ENCODE measurements at places on chromosomes 16 and 17.

DNA sequence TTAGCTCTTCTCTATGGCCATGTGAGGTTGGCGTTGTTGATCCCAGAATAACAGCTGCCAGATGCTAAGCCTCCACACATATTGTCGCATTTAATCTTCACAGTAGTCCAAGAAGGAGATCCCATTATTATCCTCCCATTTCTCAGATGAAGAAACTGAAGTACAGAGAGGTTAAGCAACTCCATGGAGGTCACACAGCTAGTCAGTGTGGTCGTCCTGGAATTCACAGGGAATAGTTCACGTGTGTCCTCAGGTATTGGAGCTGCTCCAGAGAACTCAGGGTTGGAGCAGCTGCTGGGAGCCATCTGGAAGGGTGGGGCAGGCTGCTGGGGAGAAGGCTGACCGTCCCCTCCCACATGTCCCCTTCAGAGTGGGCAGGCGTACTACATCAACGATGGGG is 19.5 kb downstream of the SDR42E2 start:
- no peak for DNase-seq

GRCh38 chr17:48255759-48256158 is 148.2 kb downstream of the SNX11 start:
- DNase-seq: no peak

DNA sequence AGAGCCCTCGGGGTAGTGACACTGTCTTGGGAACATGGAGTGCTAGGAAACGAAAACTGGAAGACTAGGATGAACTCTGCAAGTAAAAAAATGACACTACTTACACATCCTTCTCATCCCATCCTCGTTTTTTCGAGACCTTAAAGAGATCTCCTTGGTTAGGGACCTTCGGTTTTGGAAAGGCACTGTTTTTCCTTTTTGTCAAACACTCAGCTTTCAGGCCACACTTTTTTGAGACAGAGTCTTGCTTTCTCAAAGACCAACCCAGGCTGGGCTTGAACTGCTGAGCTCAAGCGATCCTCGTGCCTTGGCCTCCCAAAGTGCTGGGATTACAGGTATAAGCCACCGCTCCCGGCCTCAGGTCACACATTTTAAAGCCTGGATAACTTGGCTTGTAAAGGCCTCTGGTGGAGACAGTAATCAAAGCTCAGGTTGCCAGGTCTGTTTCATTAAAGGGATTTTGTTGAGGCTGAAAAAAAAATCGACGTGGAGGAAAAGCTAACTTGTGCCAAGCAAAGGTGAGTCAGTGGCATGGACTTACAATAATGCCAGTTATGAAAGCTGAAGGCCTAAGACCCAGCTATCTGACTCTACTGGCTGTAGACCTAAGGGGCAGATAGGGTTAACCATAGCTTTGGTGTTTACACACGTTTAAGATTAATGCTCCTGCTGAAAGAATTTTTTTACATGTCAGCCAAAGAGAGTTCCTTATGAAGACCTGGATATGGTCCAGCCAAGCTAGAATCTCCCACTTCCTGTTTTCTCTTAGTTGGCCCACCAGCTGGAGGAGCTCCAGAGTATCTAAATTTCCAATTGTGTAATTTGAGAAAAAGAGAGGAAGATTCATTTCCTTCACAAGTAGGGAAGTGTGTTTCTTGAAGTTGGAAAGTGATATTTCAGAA is 823 bp downstream of the NBR1 start:
- DNase-seq: no peak

DNA sequence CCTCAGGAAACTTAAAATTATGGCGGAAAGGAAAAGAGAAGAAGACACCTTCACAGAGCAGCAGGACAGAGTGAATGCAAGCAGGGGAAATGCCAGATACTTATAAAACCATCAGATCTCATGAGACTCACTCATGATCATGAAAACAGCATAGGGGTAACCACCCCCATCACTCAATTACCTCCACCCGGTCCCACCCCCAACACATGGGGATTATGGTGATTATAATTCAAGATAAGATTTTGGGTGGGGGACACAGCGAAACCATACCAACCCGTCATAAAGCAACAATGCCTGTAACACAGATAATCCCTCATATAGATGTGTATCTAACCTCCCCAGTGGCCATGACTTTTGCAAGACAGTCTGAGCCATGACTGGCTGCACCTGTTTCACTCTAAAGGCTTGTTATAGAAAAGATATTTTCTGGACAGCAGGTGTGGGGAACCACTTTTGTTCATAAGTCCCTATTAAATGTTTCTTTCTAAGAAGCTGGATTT is 7.0 kb upstream of the GSDMA start:
- no peak for DNase-seq

DNA sequence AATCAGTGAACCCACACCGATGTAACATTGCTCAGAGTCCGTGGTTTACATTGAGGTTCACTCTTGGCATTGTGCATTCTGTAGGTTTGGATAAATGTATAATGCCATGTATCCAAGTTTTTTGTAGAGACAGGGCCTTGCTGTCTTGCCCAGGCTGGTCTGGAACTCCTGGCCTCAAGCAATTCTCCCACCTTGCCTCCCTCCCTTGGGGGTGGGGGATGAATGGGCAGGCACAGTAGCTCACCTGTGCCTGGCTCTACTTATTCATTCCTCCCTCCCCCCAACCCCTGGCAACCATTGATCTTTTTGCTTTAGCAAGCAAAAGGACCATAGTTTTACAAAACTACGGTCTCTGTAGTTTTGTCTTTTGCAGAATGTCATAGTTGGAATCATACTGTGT is 181.4 kb downstream of the SPECC1 start:
- DNase-seq: no peak

GRCh38 chr16:68310437-68310773 is 341 bp downstream of the SLC7A6OS start:
- DNase-seq: no peak

DNA sequence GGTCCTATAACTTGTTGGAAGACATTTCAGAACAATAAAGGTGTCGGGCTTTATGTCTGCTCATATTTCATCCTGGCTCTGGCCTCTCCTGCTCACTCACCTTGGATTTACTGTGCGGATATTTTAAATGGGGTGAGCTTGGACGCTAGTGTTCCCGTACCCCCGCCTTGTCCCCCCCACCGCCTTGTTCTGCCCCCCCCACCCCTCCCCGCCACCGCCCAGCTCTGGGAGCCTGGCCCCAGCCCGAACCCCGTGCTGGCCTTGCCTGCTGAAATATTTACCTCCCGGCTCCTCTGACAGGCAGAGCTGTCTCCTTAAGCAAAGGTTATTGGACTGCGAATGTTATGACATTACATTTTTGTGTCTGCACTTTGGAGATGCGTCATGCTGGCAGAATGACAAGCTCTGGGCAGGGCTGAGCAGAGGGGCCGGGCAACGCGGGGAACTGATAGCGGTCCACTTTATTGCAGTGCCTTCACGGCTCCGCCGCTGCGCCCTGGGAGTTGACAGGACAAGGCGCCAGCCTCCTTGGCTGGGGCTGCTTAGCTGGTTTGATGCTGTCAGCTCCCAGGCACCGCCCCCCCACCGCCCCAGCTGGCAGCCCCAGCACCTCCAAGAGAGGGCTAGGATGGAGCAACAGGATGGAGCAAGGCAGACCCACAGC is 222.5 kb upstream of the GSE1 start:
- peak; percentile 11 for DNase-seq

- no peak for DNase-seq
Observed at GRCh38 chr16:80573700-80574120, 32.9 kb downstream of the DYNLRB2 start.

- DNase-seq: no peak
Observed at GRCh38 chr17:11610999-11611566, 12.8 kb downstream of the DNAH9 start.

DNA sequence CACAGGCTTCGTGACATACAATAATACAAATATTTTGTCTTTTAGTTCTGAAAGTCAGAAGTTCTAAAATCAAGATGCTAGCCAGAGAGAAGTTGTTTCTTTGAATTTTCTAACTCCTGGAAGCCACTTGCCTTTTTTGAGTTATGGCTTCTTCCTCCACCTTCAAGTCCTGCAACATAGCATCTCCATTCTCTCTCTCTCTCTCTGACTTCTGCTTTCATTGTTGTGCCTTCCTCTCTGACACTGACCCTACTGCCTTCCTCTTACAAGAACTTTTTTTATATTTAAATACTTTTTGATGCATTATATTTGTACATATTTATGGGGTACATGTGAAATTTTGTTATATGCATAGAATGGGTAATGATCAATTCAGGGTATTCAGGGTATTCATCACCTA is 205.9 kb downstream of the MAP2K6 start:
- DNase-seq: no peak

GRCh38 chr17:8887834-8888703 is 20.6 kb upstream of the PIK3R6 start:
- no peak for DNase-seq

DNA sequence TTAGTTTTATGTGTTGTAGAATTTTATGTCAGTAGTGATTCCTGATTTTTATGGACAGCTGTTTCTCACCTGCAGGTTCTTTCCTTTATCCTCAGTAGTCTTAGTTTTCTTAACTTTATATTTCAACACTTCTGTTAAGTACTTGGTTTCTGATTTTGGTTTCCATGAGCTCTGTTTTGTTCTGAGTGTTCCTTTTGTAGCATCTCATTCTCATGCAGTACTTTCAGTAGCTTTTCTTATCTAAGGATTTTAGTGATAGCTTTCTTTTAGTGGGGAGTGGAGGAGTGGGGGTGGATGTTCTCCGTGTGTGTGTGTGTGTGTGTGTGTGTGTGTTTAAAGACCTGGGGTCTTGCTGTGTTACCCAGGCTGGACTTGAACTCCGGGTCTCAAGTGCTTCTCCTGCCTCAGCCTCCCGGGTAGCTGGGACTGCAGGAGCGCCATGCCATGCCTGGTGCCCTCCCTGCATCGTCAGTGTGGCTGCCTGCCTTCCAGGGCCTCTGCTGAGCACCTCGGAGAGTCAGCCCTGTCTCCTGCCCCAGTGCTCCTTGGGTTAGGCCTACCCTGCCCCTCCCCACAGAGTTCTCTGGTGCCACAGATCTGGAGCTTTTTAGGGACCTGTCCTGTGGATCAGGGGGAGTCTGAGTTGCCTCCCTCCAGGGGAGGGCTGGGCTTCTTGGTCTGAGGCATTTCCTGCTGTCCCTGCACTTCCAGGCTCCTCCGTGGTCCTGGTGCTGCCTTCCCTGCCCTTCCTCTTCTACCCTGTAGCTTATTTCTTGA is 4.3 kb upstream of the ZNF750 start:
- no peak for DNase-seq

GRCh38 chr17:30219833-30220232 is 15.7 kb downstream of the SLC6A4 start:
- no peak for DNase-seq

- DNase-seq: no peak
Observed at GRCh38 chr17:77729587-77729986, 228.9 kb upstream of the TNRC6C start.

DNA sequence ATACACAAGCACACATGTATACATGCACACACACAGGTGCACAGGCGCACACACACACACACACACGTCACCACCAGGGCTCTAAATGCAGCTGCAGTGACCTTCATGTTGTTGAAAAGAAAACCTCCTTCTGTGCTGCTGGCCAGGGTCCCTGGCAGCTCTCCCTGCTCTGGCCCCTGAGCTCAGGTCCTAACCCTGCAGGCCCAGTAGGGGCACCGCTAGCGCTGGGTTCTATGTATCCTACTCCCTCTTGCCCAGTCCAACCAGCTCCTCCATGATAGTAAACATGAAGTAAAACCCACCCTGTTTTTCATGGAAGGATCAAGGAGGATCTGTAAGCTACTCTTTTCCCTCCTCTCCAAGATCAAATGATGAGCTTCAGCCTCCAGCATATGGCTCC is 172.8 kb downstream of the RBFOX3 start:
- DNase-seq: no peak

- DNase-seq: no peak
Observed at GRCh38 chr17:28878158-28878910, 19.2 kb downstream of the FLOT2 start.

DNA sequence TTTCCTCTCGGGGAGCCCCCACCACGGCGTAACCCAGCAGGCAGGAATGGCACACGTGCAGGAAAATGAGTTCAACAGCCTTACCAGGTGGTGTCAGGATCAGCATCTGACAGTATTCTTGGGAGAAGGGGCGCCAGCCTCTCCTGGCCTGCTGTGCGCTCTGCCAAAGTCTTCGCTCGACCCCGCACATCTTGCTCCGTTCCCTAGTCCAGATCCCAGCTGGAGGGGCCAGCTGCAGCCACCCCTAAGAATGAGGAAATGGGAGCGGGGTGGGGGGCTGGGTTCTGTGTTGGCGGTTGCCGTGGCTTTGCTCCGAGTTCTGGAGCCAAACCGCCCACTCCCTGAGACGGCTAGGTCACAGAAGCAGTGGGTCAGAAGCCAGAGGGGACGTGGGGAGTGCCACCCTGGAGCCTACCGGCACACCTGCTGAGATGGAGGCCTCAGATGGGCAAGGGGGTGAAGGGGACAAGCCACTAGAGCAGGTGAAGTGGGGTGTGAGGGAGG is at the start of gene CHCT1:
TSS of gene CHCT1 (plus strand) at position 328 of the 504 bp plus-strand sequence. CDS start at position 432, 104 bp downstream.
- DNase-seq: no peak

- DNase-seq: no peak
Observed at GRCh38 chr16:9119795-9120194, 28.4 kb downstream of the HAPSTR1 start.

- DNase-seq: no peak
Observed at GRCh38 chr16:23227529-23227928, 45.0 kb downstream of the SCNN1G start.

DNA sequence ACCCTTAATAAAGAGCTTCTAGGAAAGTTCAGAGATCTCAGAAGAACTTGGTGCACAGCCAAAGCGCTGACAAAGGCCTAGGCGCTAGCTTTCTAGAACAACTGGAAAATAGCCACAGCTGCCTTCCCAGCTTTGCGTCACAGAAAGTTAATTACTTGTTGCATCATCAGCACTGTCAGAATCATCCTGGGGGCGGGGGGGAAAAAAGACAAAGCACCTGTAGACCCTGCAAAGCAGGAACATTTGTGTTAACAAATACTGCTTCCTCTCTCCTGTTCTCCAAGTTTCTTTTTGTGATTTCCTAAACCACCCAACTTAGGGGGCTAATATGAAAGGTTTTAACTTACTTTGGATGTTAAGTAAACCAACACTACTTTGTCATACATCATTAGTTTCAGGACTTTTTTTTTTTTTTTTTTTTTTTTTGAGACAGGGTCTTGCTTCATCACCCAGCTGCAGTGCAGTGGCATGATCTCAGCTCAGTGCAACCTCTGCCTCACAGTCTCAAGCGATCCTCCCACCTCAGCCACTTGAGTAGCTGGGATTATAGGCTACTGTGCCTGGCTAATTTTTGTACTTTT is 4.8 kb upstream of the AARSD1 start:
- no peak for DNase-seq

DNA sequence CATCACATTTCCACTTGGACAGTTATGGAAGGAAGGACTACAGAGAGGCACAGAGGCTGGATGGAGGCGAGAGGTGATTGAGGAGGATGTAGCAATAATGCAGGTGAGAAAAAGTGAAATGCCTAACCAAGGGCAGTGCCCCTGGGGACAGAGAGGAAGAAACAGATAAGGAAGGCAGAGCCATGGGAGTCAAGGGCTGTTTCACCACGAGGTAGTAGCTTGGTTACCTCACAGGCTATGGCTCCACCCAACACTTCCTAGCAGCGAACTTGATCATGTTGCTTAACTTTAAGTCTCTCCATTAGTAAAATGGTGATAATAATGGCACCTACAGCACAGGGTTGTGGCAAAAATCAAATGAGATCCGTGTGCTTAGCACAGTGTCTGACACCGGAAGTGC is 83.9 kb downstream of the YPEL2 start:
- DNase-seq: no peak

GRCh38 chr16:54447576-54448440 is 161.2 kb upstream of the IRX3 start:
- no peak for DNase-seq
